ENCODE measurements at places on chromosomes 16 and 17.

- no peak for DNase-seq
Observed at GRCh38 chr17:44828919-44829522, 1.1 kb downstream of the GJC1 start.

DNA sequence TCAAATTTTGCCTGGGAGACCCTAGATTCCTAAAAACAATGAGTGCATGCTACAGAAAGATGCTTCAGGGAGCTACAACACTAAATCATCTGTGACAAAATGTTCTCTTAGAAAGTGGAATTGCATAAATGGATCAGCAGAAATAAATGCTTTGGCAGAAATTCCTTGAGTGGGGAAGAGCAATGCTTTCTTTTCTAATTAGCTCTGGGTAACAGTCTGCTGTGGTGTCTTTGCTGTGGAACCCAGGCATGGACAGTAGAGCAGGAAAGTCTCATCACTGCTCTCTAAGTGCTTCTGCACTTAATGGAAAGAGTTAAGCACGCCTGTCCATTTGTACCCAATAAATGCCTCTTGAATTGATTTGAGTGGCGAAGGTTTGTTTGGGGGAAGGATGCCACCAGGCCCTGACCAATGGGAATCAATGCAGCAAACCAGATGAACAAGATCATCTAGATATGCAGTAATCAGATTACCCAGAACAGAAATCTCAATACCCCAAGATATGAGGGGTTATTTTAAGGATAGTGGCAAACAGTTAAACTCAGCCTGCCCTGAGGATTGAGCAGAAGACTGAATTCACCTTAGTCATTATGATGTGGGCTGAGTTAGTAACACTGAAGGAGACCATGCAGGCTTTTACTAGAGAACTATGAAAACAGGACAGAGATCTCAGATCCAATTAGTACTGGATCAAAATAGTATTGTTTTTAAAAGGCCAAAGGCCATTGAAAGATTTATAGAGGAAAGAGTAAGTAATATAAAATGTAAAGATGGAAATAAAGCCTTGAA lies 13.6 kb downstream of the HLF start:
- no peak for DNase-seq

DNA sequence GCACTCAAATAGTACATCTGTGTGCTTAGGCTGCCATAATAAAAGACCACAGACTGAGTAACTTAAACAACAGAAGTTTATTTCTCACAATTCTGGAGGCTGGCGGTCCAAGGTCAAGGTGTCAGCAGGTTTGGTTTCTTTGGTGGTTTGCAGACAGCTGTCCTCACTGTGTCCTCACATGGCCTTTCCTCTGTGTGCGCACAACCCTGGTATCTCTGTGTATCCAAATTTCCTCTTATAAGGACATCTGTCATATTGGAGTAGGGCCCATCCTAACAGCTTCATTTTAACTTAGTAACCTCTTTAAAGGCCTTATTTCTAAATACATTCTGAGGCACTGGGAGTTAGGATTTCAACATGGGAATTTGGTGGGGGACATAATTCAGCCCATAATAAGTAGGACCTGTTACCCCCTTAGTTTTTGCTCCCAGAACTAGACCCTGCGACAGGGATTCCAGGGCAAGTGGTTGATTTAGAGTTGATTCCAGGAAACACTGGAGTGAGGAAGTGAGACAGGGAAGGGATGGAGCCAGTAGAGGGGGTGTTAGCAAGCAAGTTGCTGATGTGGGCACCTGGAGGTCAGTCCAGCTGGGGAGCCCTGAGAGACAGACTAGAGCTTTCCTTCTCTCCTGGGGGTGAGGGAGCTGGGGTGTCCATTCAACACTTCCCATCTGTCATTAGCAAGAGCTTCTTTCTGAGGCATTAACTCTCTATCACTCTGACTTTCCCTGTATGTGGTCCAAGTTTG lies 10.9 kb upstream of the ALKBH5 start:
- DNase-seq = no peak

DNA sequence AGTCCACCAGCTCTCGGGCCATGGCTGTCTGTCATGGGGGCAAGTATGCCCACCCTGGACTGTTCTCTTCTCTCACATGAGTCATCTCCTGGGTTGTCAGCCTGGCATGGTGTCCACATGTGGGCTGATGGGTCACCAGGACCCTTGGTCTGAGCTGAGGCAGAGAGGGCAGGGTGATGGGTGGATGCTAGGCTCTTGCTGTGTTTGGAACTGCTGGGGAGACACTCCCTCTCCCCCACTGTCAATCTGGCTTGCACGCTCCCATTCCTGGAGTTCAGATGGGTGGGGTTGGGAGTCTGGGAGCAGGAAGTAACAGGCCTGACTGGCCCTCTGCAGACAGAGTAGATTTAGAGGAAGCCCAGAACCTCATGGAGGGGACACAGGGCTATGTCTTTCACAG lies 28.9 kb downstream of the KSR1 start:
- no peak for DNase-seq

- DNase-seq = no peak
Observed at GRCh38 chr16:68873635-68874471, 30.5 kb downstream of the TANGO6 start.

DNA sequence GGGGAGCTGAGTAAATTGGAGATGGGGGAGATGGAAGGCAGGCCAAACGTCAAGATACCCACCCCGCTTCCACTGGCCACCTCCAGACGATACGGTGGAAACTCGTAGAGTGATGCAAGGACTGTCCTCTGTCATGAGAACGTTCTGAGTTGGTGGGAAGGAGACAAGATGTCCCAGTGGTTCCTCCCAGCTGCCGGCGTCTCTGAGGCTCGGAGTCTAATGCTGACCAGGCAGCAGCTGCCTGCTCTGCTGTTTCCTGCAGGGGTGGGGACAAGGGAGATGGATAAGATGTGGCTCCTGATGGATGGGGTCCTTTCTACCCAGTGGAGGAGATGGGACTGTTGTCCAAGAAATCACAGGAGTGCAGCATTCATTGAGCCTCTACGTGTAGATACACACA lies 28.2 kb upstream of the C1QL1 start:
- DNase-seq = no peak

- DNase-seq = no peak
Observed at GRCh38 chr17:78673395-78673794, 96.2 kb upstream of the DNAH17 start.

DNA sequence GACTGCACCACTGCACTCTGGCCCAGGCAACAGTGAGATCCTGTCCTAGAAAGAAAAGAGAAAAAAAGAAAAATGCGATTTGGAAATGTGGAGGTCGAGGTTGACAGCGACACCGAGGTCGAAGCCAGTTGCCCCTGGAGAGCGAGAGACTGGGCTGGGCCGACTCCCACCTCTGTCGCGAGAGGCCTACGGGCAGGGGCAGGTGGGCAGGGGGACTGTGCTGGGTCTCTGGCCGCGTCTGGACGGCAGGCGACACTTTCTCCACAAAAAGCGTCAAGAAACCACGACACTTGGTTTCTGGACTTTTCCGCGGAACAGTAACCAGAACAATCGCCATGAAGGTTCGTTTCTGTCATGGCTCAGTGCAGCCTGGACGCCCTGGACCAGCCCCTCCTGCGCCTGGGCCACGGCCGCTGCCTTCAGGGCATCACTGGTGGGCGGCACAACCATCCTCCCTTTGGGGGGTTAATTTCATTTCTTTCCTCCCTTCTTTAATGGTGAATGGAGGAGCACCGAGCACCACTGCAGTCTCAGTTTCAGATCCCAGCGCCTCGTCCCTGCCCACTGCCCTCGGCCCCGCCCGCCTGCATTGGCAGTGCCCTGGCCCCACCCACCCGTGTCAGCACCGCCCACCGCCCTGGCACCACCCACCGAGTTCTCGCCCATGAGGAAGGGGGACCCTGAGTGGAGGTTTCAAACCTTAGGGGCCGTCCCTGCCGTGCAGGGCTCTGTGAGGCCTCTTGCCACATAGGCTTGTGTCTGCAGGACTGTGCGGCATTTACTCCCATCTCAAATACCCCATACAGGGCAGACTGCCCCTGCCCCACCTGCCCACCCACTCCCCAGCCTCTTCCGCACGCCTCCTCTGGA lies 18.5 kb upstream of the CDH15 start:
- no peak for DNase-seq

GRCh38 chr16:58821886-58822285 lies 87.8 kb upstream of the GOT2 start:
- no peak for DNase-seq

DNA sequence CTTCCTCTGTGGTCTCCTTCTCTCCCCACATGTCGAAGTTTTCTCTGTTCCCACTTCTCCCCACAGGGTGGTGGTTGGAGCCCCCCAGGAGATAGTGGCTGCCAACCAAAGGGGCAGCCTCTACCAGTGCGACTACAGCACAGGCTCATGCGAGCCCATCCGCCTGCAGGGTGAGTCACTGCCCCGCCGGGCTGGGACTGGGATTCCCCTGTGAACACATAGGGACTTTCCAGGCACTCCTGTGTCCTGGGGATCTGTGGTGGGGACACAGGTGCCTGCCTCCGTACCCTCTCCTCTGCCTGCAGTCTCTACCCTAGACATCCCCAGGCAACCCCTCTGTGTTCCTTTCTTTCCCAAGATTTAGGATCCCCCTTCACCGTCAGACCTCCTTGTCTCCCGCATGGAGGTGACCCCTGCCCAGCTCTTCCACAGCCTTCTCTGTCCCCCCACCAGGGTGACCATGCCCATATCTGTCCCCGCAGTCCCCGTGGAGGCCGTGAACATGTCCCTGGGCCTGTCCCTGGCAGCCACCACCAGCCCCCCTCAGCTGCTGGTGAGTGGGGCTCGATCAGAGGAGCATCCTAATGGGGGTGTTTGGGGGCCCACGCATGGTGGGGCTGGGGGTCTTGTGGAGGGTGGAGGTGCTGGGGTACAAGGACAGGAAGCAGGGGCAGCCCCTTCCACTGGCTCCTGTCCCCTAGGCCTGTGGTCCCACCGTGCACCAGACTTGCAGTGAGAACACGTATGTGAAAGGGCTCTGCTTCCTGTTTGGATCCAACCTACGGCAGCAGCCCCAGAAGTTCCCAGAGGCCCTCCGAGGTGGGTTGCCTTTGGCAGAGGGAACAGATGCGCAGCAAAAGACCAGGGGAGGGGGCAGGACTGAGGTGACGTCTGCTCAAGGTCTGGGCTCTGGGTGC lies 5.8 kb downstream of the ITGAM start:
- DNase-seq = no peak

- DNase-seq = no peak
Observed at GRCh38 chr16:82772215-82772614, 145.4 kb downstream of the CDH13 start.

DNA sequence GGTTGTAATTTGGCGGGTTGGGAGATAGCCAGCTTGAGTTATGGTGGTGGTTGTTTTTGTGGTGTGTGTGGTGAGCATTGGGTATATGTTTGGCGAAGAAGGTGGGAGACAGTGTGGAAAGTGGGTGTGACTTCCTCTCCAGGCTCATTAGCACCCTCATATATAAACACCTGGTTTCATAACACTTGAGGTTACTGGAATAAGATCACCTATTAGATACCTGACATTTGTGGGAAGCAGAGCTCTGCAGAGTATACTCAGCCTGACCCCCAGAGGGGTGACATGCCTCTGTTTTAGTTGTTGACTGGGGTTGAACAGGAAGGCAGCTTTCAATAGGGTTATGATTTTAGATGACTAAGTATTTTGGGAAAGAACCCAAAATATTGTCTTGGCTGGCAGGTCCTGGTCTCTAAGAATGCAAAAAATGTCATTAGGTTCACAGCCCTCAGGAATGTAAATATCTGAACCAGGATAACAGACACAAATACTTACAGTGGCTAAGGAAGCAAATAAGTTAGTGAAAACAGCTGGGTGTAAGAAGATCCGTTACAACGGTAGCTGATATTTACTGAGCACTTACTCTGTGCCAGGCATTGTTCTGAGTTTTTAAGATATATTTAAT lies 18.3 kb upstream of the EFCAB13 start:
- DNase-seq = no peak

GRCh38 chr17:77709594-77709993 lies 248.9 kb upstream of the TNRC6C start:
- DNase-seq = no peak

DNA sequence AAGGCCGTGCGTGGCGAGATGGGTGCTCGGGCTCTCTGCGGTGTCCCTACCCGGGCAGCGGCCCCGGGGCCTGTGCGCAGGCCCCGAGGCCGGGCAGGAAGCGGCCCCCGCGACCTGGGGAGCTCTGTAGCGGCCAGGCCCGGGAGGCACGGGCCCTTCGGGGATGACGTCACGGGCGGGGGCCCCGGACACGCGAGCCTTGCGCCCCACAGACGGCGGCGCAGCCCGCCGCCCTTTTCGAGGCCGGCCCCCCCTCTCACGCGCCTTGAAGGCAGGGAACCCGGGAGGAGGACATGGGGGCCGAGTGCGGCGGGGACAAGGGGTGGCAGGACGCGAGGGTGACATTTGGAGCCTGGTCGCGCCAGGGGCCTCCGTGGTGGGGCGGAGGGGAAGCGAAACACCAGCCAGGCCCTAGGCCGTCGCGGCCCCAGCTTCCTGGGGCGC lies 1.1 kb downstream of the RAI1 start:
- peak; percentile 47 for DNase-seq

GRCh38 chr17:74280093-74280513 lies 6.1 kb downstream of the DNAI2 start:
- DNase-seq = no peak

- no peak for DNase-seq
Observed at GRCh38 chr17:80769936-80770625, 221.6 kb upstream of the CHMP6 start.

DNA sequence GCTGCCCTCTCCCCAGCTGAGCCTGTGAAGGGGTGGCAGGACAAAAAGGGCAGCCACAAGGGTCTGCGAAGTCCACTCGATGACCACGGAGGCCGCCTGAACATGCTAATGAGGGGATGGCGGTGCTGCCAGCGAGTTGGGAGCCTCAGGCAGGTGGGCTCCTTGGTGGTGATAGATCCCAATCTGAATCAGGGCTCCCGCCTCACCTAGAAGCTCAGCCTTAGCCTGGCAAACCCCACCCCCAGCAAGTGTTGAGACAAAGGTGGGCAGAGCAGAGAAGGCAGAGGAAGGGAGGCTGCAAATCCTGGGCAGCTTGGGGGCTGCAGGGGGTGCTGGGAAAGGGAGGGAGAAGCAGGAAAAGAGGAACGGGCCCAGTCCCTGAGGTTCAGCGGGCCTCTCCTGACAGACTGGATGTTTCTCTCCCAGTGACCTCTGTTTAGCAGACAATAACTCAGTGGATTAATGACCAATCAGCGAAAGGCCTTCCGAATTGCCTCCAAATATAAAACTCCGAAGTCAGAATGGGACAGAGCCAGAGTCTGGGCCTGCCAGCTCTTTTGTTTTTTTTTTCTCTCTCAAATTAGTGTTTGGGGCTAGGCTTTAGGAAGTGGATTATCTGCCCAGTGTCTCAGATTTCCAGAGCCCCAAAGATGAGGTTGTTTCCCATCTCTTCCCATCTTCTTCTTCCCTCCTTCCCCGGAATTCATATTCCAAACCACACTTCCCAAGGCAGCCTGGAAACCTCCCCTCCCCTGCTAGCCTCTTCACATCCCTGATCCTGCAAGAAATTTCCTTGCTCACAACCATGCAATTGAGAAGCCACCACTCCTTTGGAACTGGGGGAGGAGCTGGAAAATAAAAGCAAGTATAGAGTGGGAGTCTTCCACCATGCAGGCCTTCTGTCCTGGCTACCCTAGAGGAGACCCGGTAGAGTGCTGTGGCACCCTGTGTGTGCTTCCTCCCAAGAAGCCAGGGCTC lies 15.2 kb upstream of the HOXB2 start:
- no peak for DNase-seq
